Kidney tubule cell (primary cell): ENCODE measurements at places on chromosomes 13 and 19.

DNA sequence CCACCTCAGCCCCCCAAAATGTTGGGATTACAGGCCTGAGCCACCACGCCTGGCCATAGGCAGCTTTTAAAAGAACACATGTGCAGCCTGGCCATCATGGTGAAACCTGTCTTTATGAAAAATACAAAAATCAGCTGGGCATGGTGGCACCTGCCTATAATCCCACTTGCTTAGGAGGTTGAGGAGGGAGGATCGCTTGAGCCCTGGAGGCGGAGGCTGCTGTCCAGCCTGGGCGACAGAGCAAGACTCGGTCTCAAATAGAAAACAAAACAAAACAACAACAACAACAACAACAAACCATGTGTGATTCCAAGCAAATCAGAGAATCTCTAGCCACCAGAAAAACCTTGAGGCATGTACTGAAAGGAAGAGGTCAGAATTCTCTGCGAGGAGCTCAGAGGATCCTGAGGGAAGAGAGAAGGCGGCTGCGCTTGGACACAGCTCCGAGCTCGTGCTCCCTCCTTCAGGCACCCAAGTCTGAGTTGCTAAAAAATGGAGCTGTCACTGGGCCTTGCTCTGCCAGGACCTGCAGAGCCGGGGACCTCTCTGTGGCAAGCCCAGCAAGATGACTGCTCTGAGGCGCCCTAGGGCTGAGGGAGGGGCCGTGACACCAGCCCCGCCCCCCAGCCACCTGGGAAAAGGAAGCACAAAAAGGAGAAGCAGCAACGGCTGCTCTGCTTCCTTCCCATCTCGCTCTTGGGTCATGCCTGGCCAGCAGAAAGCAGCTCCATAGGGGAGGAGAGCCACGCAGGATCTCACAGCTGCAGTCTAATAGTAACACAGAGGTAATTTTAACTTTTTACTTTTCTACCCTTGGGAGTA lies at the start of gene ARL11:
ARL11 (plus strand) TSS at position 677 of the 822 bp plus-strand sequence. CDS start 1,941 bp downstream, outside the sequence.
- no peak for DNase-seq

DNA sequence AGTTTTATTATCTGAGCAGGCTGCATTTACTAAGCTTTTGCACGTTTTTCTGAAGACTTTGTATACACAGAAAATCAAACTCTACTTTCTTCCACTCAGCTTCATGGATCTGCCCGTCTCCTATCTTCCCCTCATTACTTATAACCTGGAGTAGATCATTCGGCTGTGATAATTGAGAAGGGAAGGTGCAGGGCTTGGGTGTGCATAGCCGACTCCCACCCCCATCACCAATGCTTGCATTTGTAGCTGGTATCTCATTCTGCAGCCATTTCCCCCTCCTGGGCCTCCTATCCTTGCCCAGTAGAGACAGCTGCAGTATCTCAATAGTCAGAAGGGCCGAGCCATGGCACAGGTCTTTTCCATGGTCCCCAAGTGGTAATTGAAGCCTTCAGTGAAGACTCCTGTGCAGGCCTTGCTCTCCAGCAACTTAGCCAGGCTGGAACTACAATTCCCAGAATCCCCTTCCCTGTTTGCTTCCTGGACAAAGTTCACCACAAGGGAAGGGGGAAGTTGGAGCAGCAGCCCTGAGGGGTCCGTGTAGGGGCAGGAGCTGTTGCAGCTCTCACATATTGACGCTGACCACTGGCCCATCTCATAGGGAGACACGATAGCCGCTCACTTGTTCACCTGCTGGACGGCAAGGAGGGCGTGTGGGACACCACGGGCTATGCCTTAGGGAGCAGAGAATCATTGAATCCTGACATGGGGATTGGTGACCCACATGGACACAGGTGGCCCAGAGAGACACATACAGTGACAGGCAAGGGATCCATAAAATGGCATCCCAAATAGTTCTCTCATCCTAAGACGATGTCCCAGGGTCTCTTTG lies 2.1 kb upstream of the SIGLEC8 start:
- DNase-seq = no peak

DNA sequence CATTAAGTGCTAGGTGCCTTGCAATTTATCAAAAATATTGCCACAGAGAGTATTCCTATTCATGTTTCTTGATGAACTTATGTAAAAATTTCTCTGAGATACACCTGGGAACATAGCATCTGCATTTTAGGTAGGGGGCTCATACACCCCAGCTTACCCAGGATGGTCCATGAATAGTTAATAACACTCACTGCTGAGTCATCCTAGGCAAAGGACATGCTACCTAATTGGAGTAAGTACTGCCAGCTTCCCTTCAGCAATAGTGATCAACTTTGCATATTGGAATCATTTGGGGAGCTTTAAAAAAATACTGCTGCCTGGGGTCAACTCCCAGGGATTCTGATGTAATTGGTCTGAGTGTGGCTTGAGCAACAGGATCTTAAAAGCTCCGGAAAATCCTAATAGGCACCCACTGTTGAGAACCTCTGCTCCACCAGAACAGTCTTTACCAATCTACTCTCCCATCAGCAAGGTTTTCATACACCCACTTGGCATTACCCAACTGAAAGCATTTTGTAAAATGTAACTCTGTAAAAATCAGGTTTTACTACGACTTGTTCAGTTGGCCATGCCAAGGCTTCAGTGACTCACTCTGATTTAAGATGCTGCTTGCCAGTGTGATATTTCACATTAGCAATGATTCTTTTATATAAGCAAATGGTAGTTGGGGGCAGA lies 67.2 kb upstream of the FNDC3A start:
- peak; percentile 36 for DNase-seq

DNA sequence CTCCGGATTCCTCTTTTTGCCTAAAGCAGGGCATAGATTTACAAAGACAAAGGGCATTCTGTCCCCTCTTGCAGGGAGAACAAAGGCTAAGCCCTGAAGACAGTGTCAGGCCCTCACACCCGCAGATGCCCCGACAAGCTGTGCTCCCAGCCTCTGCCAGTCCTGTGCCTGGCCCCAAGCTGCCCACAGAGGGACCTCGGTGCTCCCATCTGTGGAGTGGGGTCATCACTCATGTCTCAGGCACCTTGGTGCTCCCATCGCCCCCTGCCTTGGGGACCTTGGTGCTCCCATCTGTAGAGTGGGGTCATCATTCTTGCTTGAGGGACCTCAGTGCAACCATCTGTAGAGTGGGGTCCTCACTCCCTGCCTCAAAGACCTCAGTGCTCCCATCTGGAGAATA lies 24.3 kb downstream of the C13orf46 start:
- DNase-seq = no peak

- DNase-seq = peak; percentile 31
These were observed 1.1 kb upstream of the SWSAP1 start for GRCh38 chr19:11373166-11373884.

- DNase-seq = no peak
These were observed 14.9 kb downstream of the ONECUT3 start for GRCh38 chr19:1768248-1768647.

DNA sequence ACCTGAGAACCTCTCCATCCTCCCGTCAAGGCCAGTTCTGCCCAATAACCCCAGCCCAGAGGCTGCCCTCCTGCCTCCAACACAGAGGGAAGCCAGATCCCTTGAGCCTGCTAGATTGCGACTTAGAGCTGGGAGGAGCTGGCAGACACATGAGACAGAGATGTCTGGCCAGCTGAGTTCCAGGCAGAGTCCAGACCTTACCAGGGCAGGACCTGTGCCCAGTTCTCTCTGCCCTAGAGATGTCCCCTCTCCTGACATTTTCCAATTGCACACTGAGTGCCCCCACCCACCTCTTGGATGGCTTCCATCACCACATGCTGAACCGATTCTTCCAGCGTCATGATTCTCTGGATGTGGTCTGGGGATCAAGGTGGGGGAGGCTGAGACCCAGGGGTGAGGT lies 3.0 kb downstream of the HOOK2 start:
- DNase-seq = no peak

DNA sequence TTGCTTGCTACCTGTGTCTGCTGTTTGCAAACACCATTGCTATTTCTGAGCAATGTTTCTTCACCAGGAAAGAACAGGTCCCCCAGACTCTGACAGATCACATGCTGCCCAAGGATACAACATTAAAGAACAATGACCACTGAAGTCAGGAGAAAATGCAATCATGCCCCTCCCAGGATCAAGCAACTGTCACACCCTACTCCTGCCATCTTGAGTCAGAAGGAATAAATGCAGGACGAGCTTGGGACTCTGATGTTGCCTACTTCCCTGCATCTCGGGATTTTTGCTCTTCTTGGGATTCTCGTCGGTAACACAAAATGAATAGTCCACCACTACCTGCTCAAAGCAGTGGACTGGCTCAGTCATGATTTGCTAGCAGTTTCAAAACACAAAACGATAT lies 490.6 kb downstream of the COG6 start:
- DNase-seq = no peak

DNA sequence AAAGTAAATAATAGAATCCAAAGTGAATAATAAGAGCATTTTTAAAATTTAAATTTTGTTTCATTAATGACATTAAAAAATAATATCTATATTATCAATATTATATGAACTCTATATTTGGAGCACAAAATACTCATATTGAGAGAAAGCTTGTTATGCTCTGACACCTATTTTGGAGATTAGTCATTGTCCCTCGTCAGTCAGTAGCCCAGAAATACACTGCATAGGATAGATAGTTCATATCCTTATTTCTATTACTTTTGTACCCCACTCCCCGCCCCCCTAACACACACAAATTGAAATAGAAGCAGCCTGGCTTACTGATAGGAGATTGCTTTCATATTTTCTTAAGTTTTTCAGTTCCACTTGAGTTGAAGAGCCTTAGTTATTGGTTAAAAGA lies 652.8 kb downstream of the PCDH9 start:
- DNase-seq = no peak

GRCh38 chr19:28417361-28417760 lies 795.6 kb downstream of the UQCRFS1 start:
- DNase-seq = no peak

DNA sequence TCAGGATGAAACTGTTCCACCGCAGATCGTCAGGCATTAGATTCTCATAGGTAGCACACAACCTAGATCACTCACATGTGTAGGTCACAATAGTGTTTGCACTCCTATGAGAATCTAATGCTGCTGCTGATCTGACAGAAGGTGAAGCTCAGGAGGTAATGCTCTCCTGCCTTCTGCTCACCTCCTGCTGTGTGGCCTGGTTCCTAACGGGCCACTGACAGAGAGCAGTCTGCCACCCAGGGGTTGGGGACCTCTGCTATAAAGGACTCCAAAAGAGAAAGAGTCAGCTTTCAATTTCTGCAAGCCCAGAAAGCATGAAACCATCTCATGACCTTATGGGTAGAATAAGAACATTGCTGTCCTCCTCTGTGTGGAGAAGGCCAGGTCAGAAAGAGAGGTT lies 43.5 kb upstream of the PCCA start:
- no peak for DNase-seq

DNA sequence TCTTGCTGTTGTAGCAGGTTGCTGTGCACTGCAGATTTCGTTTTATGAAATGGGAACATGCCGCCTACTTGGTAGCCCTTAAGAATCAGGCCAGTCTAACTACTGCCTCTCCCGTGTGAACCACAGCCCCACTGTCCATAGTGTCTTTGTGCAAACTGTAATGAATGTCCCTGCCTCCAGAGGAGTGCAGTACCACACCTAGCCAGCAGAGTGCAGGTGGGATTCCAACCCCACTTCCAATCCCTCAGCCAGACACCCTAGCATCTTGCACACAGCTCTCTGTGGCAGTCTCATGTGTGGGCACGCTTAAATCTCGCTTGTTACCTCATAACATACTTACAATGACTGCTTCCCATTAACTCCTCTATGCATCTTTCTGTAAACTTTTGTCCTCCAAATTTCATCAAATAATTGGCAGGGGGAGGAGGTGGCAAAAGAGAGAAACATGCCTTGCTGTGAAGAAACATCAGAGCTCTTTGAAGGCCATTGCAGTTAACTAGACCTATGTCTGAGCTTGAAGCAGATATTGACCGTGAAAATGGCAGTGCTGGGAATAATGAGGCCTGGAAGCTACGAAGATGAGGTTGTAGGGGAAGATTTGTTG lies 47.2 kb downstream of the ZAR1L start:
- DNase-seq = peak; percentile 35
